ENCODE measurements at places on chromosomes 16 and 17. TPM values are rescaled to one million over a fixed set of nuclear protein-coding genes. Genes with fewer than 3 reads are reported as not detected.

GRCh38 chr16:17063201-17064139 lies 407.3 kb downstream of the XYLT1 start:
- no peak for DNase-seq

GRCh38 chr16:78100112-78100467 lies 636 bp downstream of the WWOX start:
- DNase-seq: no peak

GRCh38 chr16:72961863-72962262 lies 86.1 kb downstream of the ZFHX3 start:
- DNase-seq: no peak

Gene TERB1
- not detected for total RNA-seq

Gene FOXL1
- 0.71 TPM for total RNA-seq

DNA sequence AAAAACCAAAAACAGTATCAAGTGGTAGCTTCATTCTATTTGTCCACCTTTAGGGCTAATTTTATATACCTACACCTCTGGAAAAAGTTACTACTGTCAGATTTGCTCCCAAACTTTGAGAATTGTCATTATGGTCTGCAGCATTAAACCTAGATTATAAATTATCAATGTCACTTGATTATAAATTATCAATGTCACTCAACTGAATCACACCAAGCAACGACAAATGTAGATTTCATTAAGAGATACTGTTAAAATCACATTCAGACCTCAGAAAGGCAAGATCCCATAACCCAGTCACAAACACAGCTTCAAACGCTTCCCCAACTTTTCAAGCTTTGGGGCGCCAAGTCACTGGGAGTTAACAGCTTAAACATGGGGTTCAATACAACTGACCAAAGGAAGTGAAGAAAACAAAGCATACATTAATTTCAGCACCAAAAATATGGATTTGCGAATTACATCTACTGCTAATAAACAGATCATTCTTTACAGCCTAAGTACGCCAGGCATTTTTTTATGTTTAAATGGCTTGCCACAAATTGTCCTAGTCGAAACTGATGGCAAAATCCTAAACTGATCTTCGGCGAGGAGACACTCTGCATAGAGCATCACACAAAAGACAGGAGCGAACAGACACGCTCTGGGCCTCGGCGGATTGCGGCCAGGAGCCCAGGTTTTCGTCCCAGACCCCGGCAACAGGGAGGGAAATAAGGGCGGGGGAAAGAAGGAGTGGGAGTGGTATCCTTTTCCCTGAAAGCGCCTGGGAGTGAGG lies 981 bp downstream of the GLG1 start:
- DNase-seq: no peak

Gene PYY
- not detected for total RNA-seq

GRCh38 chr16:84369938-84370627 lies 1.7 kb downstream of the ATP2C2 start:
- DNase-seq: no peak

- no peak for DNase-seq
Observed at GRCh38 chr16:30377050-30377811, 2.6 kb downstream of the MYL11 start.

GRCh38 chr16:49024016-49024415 lies 257.6 kb downstream of the CBLN1 start:
- peak; percentile 82 for DNase-seq

DNA sequence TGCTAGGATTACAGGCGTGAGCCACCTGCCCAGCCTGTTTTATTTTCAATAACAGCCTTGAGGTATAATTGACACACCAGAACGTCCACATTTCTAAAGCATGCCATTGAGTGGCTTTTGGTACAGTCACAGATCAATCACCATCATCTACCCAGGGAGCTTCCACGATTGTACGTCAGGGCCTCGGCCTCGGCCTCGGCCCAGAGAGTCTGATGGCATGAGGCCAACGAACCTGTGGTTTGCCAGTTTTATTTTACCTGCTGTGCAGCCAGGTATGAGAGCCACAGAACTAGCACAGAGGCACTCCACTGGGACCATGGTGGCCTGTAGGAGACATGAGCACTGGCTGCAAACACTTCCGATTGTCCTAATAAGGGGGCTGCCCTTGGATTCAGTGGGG lies 8.3 kb downstream of the UBALD1 start:
- DNase-seq: no peak

Gene SLC5A10
- not detected for total RNA-seq

DNA sequence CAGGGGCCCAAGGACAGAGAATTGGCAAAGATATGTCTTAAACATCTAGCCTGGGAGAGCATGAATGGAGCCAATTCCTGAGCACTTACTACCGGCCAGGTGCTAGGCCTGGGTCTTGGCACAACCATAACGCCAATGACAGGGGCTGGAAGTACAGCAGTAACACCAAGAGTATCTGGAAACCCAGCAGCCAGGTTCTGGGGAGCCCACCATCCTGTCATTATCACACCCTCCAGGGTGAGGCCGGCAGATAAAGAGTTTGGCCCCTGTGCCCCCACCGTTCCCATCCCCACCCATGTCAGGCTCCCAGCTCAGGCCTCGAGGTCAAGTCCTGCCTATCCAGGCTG lies 508 bp upstream of the TMC8 start:
- no peak for DNase-seq

Gene CD300A
- total RNA-seq: 4.1 TPM

DNA sequence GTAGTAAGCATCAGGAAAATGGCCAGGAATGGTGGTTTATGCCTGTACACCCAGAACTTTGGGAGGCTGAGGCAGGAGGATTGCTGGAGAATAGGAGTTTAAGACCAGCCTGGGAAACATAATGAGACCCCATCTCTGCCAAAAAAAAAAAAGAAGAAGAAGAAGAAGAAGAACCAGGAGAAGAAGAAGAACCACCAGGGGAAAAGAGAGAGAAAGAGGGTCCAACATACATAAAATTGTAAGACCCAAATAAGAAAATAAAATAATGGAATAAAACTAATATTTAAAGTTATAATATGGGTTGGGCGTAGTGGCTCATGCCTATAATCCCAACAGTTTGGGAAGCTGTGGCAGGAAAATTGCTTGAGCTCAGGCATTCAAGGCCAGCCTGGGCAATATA lies 408.4 kb downstream of the ZFHX3 start:
- DNase-seq: no peak

GRCh38 chr16:85127379-85127723 lies 15.1 kb upstream of the CIBAR2 start:
- DNase-seq: no peak

GRCh38 chr16:63466-63865 lies 9.0 kb downstream of the RHBDF1 start:
- no peak for DNase-seq

Gene CRYBA1
- not detected for total RNA-seq

Gene GCGR
- 0.40 TPM for total RNA-seq

Gene KRTAP9-4
- not detected for total RNA-seq

DNA sequence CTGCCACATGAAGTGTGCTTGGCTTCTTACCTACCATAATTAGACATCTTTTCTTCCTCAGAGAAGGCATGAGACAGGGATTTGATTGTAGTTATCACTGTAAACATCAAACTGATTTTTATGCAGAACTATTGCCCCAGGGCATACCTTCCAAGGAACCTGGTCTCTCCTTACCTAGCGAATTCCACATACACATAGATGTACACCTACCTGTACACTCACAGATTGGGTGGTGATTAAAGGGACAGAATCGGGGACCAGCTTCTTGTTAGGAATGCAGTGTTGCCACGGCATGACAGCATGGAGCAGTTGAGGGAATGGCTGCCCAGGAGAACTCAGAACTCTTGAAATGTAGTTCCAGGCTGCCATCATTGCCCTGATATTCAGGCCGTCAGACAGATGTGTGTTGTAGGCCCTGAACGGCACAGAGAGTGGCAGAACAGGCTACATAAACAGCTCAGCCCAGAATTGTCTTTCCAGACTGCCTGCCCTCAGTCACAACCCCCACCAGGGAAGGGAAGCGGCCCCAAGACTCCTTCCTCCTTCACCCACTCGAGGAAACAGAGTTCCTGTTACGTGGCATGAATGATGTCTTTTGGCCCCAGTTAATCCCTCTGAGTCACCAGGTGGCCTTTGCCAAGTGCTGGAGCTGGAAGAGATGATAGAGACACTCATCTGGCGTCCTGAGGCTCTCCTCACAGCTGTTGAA lies 17.8 kb upstream of the NAGLU start:
- peak; percentile 97 for DNase-seq

DNA sequence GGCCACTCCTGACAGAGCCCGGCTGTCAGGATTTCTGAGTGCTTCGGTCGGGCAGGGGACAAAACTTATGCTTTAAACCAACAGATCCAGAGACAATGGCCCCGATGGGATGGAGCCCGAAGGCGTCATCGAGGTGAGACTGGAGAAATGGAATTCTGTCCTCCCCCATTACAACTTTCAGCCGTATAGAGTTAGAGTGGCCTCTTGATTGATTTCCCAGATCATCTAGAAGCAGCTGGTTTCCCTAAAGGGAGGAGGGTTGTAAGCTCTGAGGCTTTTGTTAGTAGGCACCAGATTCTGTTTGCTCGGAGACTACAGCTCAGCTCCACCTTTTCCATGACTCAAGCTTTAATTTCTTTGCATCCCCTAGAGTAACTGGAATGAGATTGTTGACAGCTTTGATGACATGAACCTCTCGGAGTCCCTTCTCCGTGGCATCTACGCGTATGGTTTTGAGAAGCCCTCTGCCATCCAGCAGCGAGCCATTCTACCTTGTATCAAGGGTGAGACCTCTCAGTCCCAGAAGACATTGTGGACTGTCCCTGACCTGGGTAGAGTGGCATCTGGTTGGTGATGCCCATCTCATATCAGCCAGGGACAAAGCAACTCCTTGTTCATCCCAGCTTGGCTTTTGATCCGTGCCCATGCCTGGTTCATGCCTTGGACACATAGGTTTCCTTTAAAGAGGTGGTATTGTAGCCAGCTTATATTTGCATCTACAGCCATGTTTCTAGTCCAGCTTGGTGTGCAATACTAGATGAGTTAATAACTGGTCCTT lies 5.1 kb upstream of the CD68 start:
- no peak for DNase-seq

- no peak for DNase-seq
Observed at GRCh38 chr17:15256689-15257088, 8.4 kb downstream of the PMP22 start.

GRCh38 chr17:63843910-63844677 lies 1.6 kb upstream of the SMARCD2 start:
- DNase-seq: no peak

DNA sequence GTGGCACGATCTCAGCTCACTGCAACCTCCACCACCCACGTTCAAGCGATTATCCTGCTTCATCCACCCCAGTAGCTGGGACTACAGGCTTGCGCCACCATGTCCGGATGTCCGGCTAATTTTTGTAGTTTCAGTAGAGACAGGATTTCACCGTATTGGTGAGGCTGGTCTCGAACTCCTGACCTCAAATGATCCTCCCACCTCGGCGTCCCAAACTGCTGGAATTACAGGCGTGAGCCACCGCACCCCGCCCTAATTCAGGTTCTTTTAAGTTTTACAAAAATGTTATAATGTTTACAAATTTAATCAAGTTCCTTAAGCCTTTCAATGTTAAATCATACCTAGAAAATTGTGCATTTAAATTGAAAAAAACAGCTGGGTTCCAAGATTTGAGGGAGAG lies 13.3 kb upstream of the GJD3 start:
- no peak for DNase-seq

GRCh38 chr17:45406107-45406506 lies 26.6 kb downstream of the ARHGAP27 start:
- no peak for DNase-seq

Data from esophagus muscularis mucosa (tissue), 4 donors.